ENCODE measurements at places on chromosomes 7 and 10. TPM values are rescaled to one million over a fixed set of nuclear protein-coding genes. Genes with fewer than 3 reads are reported as not detected.

DPCD gene
- polyA plus RNA-seq, result 11.8 TPM

PCLO gene
- polyA plus RNA-seq, result 0.28 TPM

DNA sequence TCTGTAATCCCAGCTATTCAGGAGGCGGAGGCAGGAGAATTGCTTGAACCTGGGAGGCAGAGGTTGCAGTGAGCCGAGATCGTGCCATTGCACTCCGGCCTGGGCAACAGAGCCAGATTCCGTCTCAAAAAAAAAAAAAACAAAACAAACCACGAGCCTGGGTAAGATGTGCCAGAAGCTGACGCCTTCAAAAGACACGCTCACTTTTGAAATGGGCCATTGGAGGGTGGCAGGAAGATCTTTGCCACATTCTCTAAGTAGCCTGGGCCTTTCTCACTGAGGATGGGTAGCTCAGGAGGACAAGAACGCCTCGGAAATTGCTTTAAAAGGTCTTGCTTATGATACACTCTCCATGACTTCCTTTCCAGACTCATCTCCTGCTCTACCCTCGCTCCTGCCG is 172.7 kb downstream of the SH3PXD2A start:
- no peak for DNase-seq

CC2D2B gene
- 0.54 TPM for polyA plus RNA-seq

- DNase-seq, result peak; percentile 39
Observed at GRCh38 chr10:27241010-27241651, 534 bp upstream of the ACBD5 start.

DNA sequence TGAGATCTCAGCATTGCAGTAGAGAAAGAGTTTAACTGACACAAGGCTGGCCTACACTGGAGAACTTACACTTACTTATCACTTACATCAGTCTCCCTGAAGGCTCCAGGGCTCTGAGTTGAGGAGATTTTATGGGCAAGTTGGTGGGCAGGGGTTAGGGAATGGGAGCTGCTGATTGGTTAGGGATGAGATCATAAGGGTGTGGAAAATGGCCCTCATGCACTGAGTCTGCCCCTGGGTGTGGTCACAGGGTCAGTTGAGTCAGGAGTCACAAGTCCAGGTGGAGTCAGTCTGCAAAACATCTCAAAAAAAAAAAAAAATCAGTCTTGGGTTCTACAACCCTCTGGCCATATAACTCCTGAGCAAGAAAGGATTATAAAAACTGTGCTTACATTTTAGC is 60.5 kb downstream of the PPP1R17 start:
- no peak for DNase-seq

GRCh38 chr7:22821702-22822485 is 755 bp downstream of the TOMM7 start:
- DNase-seq, result peak; percentile 8

GRCh38 chr7:130856866-130857265 is 122.9 kb upstream of the KLF14 start:
- no peak for DNase-seq

DNA sequence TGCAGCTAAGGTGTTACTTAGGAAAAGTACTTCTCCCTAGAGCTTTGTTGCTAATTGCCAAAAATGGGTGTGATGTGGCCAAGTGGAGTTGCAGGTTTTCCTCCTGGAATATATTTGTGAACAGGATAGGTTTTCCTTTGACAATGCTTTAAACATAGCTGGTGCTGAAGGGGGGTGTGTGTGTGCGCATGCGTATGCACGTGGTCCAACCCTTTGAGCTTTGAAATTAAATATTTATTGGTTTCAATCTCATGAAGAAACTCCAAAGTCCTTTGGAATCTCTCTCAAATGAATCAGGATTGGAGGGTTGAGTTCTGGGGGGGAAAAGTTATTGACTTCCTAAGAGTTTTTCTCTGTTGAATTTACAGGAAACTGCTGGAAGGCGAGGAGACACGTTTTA is 11.1 kb downstream of the INA start:
- DNase-seq, result no peak

GRCh38 chr10:77906951-77907421 is 19.6 kb downstream of the DLG5 start:
- DNase-seq, result no peak

CHCHD1 gene
- 30.6 TPM for polyA plus RNA-seq

DNA sequence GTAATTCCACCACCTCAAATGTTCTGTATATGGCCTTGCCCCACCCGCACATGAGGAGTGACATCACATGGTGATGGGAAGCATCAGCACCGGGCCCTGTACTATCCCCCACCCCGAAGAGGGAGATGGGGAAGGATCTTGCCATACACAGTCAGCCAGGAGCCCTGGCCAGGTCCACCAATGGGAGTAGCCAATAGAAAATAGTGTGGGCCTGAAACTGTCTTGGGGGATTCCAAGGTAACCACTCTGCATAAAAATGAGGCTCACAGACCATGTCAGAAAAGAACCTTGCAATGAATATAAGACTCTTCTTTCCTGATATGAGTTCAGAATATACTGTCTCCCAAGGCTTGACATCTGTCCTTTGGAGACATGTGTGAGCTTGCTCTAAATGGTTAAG is 51.1 kb downstream of the ADRB1 start:
- DNase-seq, result no peak

GRCh38 chr7:77479536-77480088 is 57.5 kb upstream of the PTPN12 start:
- DNase-seq, result no peak

ITGA8 gene
- 6.6 TPM for polyA plus RNA-seq

FAM25C gene
- polyA plus RNA-seq, result not detected

MMS19 gene
- polyA plus RNA-seq, result 66.7 TPM

DNA sequence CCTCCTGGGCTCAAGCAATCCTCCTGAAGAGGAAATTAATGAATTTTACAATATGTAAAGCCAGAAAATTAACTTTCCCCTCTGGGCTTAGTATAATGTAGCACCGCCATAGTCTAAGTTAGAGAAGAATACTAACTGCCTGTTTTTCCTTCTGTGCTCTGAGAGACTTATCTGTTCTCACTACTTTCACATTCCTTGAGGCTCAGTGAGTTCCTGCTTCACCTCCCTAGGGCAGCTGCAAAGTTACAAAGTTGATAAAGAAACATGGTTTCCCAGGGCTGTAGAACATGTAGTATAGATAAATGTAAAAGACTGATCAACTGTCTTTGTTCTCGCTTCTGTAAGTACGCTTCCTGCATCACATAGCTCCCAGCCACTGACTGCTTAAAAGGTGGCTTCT is 16.0 kb upstream of the OLAH start:
- DNase-seq, result no peak

DNA sequence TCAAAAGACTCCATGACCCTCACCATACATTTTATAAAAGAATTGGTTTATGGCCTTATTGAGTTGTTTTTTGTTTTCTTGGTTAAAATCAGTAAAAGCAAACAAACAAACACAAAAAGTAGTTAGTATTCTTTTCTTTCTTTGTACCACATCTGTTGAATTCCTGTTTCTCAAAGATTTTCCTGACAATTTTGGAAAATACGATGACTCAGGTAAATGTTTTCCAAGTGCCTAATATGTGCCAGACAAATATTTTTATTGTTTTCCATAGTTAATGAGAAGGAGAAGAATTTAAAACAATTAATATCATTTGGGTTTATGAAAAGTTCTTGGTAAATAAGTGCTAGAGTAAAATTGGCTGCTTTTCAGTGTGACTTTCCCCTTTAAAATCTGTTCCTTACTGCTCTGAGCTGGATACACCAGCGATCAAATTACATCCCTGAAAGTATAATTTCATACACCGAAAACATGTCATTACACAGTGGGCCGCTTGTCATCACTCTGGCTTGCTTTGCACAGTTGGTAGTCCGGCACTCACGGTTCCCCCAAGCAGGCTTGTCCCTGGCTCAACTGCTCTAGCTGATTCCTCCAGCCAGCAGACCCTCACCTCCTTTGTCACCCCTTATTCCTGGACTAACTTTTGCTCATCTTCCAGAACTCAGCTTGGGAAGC is 80.5 kb downstream of the TBXAS1 start:
- peak; percentile 36 for DNase-seq

ARHGAP22 gene
- 1.3 TPM for polyA plus RNA-seq

STAG3 gene
- polyA plus RNA-seq, result 25.7 TPM

DNA sequence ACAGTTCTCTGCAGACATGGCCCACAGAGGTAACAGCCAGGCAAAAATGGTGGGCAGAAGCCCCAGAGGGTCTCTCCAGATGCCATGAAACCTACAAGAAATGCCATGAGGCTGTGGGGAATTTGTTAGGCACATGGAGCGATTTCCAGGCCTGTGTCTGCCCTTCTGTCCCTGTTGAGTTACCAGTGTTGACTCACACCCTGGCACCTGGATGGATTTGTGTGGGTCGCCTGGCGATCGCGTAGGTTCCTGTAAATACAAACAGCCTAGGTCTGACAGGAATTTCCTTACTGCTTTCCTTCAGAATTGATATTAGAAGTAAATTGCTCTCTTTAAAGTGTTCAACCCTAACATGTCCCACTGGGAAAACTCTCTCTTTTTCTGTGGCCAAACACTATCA is 164.9 kb upstream of the EEPD1 start:
- DNase-seq, result no peak

TMEM130 gene
- polyA plus RNA-seq, result 2.7 TPM

- no peak for DNase-seq
Observed at GRCh38 chr10:17652585-17652984, 8.6 kb downstream of the STAM start.

GRCh38 chr10:48284811-48285210 is 10.3 kb upstream of the FRMPD2 start:
- DNase-seq, result no peak

AGR2 gene
- polyA plus RNA-seq, result 6.5 TPM

PRF1 gene
- polyA plus RNA-seq, result 0.74 TPM

DNA sequence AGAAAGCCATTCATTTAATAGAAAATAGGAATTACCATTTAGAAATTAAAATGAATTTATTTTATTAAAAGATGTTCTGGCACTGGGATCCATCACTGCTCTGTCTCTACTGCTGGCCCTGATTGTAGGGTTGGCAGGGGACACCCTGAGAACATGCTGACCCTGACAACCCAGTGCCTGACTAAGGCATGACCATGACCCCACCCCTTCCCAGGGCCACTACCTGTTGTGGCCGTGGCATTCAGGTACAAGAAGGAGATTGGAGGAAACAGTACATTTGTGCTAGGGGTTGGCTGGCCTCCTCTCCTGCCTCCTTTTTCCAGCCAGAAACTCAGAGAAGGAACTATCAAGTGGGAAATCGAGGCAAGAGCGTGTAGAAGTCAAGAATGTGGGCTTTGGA is 197.0 kb upstream of the ZMIZ1 start:
- DNase-seq, result no peak

LIPK gene
- not detected for polyA plus RNA-seq

DNA sequence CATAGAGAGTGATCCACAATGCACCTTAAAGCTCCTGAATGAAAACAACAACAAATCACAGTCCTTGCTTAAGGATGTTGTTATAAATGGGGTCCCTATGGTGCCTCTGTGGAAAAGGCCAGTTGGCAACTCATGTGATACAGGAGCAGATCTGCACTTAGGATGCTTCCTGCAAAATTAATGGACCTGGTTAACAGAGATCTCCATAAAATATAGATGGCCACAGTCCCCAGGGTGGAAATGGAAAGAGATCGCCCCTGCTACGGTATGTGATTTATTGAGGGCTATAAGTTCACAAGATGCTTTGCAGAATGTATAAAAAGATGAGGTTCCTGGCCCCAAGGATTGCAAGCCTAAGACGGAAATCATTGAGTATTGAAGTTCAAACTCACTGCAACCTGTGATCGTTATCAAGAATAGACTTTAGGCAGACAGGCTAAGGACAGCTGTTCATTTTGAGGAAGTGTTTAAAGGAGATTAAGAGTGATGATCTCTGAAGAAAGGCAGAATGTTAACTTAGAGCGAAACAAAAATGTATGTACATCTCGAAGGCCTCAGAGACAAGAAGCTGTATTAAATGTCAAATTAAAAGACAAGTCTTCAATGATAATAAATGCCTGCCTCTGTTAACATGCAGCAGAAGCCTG is 174.1 kb upstream of the PLPP4 start:
- DNase-seq, result no peak

GRCh38 chr7:27150568-27151340 is 1.6 kb downstream of the HOXA3 start:
- peak; percentile 88 for DNase-seq

CCZ1B gene
- polyA plus RNA-seq, result 43.9 TPM

DNA sequence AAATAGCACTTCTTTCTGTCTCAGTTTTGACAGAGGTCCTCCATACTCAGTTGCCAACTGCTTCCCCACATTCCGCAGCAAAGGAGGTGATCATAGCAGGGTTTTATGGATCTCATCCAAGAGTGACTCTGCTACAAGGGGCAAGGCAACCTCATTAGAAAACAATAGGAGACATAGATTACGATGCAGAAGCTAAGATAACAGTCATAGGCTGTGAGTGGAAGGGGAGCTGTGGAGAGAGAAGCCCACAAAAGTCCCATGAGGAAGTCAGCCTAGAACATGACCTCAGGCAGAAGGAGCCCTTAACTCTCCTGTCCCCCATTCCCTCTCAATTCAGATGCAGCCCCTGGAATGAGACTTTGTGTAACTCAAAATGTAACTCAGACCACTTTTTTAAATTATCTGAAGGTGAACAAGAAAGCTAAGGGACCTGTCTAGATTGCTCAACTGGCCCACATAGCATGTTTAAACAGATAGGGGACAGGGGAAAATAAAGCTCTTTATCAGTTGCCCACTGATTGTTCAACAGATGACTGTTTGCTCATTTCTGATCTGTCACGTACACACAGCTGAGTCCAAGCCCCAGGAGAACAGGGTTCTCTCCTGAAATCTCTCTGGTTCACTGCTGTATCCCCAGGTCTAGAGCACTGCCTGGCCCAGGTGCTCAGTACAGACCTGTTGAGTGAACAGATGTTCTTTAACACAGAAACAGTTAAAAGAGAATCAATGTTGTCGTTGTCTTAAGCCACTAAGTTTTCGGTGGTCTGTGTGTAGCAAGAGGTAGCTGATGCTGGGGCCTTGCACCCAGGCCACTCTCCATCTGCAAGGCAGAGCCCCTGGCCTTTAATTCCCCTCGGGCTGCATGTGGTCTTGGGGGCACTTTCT is 1.5 kb upstream of the NCOA4 start:
- no peak for DNase-seq

ELN gene
- 87.1 TPM for polyA plus RNA-seq

GRCh38 chr10:119235356-119235755 is 28.0 kb downstream of the GRK5 start:
- no peak for DNase-seq

DNA sequence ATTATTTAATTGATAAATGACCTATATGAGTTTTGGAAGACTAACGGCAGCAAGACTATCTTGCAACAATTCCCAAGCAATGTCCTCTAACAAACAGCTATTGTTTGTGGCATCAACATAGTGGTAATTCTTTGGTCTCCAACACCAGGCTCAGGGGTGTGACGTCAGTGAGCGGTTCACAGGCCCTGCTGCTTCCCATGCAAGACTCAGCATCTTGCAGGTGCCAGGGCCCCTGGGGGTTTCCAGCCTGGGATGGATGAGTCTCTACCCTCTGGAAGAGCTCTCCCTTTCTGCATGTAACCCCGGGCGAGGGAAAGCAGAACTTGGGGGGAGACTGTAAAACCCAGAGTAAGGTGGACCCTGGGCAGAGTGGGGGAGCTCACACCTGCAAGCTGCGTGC is 164.7 kb downstream of the ACTR3B start:
- DNase-seq, result no peak

LIPA gene
- polyA plus RNA-seq, result 44.2 TPM
